ENCODE measurements at places on chromosomes 7 and 10.

- no peak for DNase-seq
Observed at GRCh38 chr7:141695803-141696289, 6.1 kb downstream of the DENND11 start.

- no peak for DNase-seq
Observed at GRCh38 chr10:28327491-28327880, 24.6 kb upstream of the MPP7 start.

DNA sequence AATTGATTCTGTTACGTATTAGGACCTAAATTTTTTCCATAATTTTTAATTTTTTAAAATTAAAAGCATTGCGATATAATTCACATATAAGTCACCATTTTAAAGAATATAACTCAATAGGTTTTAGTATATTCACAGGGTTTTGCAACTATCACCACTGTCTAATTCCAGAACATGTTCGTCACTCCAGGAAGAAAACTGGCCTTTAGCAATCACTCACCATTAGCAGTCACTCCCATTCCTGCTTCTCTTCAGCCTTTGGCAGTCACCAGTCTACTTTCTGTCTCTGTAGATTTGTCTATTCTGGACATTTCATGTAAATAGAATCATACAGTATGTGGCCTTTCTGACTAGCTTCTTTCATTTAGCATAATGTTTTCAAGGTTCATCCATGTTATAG is 176.5 kb downstream of the EXOC4 start:
- no peak for DNase-seq

DNA sequence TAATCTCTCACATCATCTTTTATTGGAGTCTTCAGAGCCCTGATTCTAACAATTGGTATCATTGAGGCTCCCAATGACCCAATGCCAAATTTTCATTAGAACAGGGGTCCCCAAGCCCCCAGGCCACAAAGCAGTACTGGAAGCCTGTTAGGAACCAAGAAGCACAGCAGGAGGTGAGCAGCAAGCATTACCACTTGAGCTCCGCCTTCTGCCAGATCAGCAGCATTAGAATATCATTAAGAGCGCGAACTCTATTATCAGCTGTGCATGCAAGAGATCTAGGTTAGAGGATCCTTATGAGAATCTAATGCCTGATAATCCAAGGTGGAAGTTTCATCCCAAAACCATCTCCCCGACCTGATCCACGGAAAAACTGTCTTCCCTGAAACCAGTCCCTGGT is 23.1 kb downstream of the KIF5B start:
- no peak for DNase-seq

DNA sequence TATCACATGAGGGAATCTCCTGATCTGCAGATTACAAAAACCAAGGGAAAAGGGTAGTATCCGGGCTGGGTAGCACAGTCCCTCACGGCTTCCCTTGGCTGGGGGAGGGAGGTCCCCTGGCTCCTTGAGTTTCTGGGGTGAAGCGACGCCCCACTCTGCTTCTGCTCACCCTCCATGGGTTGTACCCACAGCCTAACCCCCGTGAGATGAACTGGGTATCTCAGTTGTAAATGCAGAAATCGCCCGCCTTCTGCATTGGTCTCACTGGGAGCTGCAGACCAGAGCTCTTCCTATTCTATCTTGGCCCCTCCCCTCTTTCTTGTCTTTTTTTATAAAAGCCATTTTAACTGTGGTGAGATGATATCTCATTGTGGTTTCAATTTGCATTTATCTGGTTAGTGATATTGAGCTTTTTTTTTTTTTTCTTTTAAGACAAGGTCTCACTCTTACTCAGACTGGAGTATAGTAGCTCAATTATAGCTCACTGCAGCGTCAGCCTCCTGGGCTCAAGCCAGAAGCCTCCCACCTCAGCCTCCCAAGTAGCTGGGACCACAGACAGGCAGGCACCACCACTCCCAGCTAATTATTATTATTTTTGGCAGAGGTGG is 87.8 kb downstream of the ABCC2 start:
- DNase-seq, result no peak

GRCh38 chr7:18497800-18498199 is 2.3 kb downstream of the HDAC9 start:
- no peak for DNase-seq

- DNase-seq, result no peak
Observed at GRCh38 chr7:153444641-153445040, 607.6 kb upstream of the DPP6 start.

All from cortex of kidney (tissue), 1 donor.